ENCODE measurements at places on chromosomes 16 and 17.

DNA sequence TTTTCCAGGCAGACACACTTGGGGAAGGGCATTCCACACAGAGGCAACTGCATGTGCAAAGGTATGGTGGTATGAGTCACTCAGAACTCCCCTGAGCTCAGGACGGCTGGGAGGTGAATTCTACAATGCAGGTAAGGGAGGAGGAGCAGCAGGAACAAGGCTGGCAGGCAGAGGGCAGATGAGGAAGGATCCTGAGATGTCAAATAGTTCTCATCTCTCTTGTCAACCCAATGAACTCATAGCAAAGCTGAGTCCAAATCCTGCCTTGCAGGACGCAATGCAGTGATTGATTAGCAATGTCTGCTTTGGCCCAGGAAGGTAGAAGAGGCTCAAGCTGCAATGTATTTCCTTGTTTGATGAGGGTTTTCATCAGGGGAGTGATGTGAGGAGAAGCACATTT, 243.5 kb downstream of the XYLT1 start:
- DNase-seq = no peak

DNA sequence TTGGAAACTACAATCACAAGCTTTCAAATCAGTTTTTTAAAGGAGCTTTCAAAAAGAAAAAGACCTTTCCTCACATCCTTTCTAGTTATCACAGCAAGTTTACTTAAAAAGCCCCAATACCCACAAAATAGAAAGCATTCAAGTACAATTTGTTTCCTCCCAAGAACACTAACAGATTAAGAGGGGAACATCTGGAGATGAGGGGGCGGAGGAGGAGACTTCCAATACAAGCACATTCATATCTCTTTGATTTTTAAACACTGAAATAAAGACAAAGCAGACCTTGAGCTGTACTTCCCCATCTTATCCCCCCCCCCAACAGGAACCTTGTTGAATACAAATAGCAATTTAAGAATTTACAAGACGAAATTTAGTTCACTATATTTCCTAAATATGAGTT, 2.0 kb downstream of the YWHAE start:
- no peak for DNase-seq

DNA sequence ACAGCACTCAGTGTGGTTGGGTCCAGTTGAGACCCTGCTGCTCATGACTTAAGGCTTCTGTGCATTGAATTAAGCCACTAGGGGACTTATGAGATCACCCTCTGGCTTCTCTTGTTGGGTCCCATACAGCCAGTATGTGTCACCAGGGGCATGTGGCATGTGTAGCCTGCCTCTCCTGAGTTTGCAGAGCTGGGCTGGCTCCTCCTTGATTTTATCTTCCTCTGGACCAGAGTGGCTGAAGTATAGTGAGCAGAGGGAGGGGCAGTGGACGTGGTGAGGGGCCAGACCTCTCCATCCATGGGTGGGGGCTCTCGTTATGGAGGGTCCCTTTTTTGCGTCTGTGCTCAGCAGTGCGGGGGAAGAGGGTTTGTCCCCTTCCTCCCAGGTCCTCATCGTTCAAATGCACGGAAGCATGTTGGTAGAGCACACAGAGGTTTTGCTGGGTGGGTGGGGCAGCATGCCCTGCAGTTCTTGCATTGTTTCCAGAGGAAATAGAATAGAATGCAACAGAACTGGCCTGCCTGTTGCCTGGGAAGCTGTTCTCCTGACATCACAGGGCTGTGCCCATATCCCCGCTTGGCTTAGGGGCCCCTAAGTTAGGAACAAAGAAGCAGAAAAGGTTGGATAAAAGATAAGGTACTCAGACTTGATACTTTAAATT, 77.4 kb downstream of the SPECC1 start:
- no peak for DNase-seq

- no peak for DNase-seq
Observed at GRCh38 chr17:44942456-44942855, 5.1 kb downstream of the KIF18B start.

GRCh38 chr17:19978209-19978802, 678 bp upstream of the AKAP10 start:
- DNase-seq = peak; percentile 38

- DNase-seq = no peak
Observed at GRCh38 chr16:28087675-28088300, 24.3 kb upstream of the GSG1L start.

GRCh38 chr16:2819179-2819938, 2.3 kb downstream of the PRSS21 start:
- no peak for DNase-seq
